Activated CD8-positive, alpha-beta memory T cell treated with anti-CD3 and anti-CD28 coated beads for 36 hours (primary cell): ENCODE measurements at places on chromosomes 1 and 21. TPM values are rescaled to one million over a fixed set of nuclear protein-coding genes. Genes with fewer than 3 reads are reported as not detected.

Gene SLC6A17
- 0.13 TPM for total RNA-seq

Gene OR6N1
- total RNA-seq = not detected

Gene SPATA21
- total RNA-seq = not detected

Gene SLAMF6
- total RNA-seq = 40.0 TPM

Gene EFHD2
- total RNA-seq = 67.5 TPM

Gene S100A8
- not detected for total RNA-seq

Gene FCRL2
- total RNA-seq = not detected
